ENCODE measurements at places on chromosomes 7 and 10. TPM values are rescaled to one million over a fixed set of nuclear protein-coding genes. Genes with fewer than 3 reads are reported as not detected.

- H3K27me3 ChIP-seq: no peaks in the 10 kb centered on the region
- no peak overlapping the region for H3K27ac ChIP-seq
- no peak for DNase-seq
Observed at GRCh38 chr10:69491611-69492010, 40.3 kb downstream of the TSPAN15 start.

Gene STAG3
- total RNA-seq: 5.6 TPM

DNA sequence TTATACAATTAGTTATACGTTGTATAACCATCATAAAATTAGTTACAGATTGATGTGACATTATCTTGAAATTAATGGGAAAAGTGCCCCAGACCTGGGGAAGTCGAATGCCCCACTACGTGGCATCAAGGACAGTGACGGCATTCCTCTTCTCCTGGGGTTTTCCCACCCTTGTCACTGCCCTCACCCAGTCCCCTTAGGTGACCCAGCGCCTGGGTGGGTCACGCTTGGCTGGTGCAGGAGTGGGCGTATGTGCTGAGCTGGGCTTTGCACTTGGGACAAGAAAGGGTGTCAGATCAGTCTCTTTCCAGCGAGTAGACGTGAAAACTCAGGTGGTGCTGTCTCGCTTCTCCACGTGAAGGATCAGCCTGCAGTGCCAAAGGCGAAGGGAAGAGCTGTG is 7.6 kb downstream of the FOXK1 start:
- DNase-seq: no peak
- no peak overlapping the region for H3K4me3 ChIP-seq
- H3K27ac ChIP-seq: no peak overlapping the region
- H3K36me3 ChIP-seq: no peaks in the 10 kb centered on the region
- H3K27me3 ChIP-seq: no peaks in the 10 kb centered on the region

GRCh38 chr7:92325858-92326257 is 80.1 kb downstream of the ANKIB1 start:
- H3K4me1 ChIP-seq: no peaks in the 10 kb centered on the region
- no peak overlapping the region for H3K27ac ChIP-seq
- H3K4me3 ChIP-seq: no peak overlapping the region
- DNase-seq: no peak
- no peaks in the 10 kb centered on the region for H3K27me3 ChIP-seq

All from natural killer cell (primary cell).